Prostate gland (tissue), 2 donors: ENCODE measurements at places on chromosomes 2 and 18. TPM values are rescaled to one million over a fixed set of nuclear protein-coding genes. Genes with fewer than 3 reads are reported as not detected.
A peak's percentile ranks its signal among the peaks of the same experiment; 100 is the strongest.

DNA sequence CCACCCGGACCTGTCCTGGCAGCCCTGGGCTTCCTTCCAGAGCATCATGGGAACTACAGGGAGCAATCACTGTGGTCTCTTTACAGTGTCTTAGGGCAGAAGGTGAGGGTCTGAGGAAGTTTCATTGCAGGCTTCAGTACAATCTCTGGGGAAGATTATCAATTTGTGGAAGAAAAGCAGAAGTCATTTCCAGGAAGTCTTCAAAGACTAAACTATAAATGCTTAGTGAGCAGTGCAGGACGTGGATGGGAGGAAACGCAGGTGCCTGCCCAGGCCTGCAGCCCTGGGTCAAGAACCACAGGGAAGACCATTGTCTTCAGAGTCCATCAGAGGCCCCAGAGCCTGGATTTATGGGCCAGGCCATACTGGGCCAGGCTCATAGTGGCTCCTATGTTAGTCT, 54.3 kb downstream of the INO80C start:
- no peaks in the 10 kb centered on the region for H3K27me3 ChIP-seq
- H3K4me3 ChIP-seq, result no peak overlapping the region
- H3K4me1 ChIP-seq, result no peaks in the 10 kb centered on the region
- H3K27ac ChIP-seq, result no peak overlapping the region
- no peaks in the 10 kb centered on the region for H3K36me3 ChIP-seq

GRCh38 chr2:144596073-144596871, 76.4 kb upstream of the ZEB2 start:
- H3K36me3 ChIP-seq, result no peaks in the 10 kb centered on the region
- H3K4me3 ChIP-seq, result no peak overlapping the region
- H3K27ac ChIP-seq, result no peak overlapping the region
- no peaks in the 10 kb centered on the region for H3K4me1 ChIP-seq
- DNase-seq, result peak; percentile 9
- no peaks in the 10 kb centered on the region for H3K27me3 ChIP-seq

DNA sequence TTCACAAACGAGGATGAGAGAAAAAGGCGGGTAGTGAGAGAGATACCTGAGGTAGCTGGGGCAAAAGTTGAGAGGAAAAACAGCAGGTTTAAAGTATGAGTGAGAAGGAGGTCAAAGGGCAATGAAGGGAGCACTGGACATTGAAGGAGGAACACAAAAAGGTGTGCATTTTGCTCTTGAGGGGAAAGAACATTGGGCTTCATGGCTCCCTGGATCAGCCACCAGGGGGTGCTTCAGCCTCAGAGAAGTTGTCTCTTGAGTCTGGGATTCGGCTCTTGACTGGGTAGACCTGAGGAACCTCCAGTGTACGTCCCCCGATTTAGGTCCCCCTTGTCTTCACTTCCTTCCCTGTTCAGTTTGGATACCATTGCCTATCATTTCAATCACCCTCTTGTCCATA, 128.5 kb downstream of the RAPGEF4 start:
- H3K4me1 ChIP-seq, result peaks cover 4% of the 10 kb centered on the region

Gene TXNDC2
- total RNA-seq, result 3.6 TPM

Gene RAB27B
- 60.2 TPM for total RNA-seq
